ENCODE measurements at places on chromosomes 12 and 14.

GRCh38 chr14:59483363-59483762 lies 845 bp downstream of the L3HYPDH start:
- no peak for DNase-seq

GRCh38 chr12:51793201-51793600 lies 55.3 kb downstream of the FIGNL2 start:
- no peak for DNase-seq

DNA sequence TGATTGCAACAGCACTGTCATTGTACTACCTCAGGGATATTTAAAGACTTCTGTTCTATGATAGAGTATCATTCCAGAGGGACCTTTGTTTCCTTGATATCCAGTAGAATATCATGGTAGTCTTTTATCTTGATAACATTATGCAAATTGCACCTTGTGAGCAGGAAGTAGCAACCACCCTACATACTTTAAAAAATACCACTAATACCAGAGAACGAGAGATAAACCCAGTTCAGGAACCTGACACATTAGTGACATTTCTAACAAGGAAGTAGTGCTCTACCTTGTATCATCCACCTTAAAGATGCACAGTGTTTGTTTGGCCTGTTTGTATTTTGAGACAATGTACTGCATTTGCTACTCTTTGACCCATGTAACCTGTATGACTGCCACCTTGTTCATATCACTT lies 8.8 kb upstream of the MAP4K5 start:
- no peak for DNase-seq

DNA sequence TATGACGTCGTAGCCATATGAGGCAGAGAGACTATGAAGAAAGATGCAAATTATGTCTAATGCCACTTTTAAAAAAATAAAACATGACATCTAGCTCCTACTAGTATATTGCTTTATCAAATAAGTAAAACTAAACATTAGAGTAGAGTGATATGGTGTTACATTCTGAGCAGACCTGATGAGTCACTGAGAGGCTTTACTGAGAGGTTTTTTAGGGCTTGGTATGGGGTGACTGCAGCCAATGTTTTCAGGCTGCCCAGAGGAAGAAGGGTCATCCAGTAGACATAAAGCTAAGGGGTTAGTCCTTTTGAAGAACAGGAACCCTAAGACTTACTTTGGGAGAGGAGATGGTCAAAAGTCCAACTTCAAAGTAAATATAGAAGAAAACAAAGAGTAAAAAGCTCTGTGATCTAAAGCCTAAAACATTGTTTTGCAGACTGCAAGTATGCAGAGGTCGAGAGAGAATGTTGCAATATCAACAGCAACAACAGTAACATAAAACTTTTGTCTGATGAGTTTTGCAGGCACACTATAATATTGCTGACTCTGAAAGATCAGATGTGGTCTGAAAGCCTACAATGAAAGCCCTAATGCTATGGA lies 774.7 kb downstream of the TMTC2 start:
- DNase-seq = no peak

GRCh38 chr12:123132951-123133619 lies 17.8 kb downstream of the PITPNM2 start:
- DNase-seq = no peak

DNA sequence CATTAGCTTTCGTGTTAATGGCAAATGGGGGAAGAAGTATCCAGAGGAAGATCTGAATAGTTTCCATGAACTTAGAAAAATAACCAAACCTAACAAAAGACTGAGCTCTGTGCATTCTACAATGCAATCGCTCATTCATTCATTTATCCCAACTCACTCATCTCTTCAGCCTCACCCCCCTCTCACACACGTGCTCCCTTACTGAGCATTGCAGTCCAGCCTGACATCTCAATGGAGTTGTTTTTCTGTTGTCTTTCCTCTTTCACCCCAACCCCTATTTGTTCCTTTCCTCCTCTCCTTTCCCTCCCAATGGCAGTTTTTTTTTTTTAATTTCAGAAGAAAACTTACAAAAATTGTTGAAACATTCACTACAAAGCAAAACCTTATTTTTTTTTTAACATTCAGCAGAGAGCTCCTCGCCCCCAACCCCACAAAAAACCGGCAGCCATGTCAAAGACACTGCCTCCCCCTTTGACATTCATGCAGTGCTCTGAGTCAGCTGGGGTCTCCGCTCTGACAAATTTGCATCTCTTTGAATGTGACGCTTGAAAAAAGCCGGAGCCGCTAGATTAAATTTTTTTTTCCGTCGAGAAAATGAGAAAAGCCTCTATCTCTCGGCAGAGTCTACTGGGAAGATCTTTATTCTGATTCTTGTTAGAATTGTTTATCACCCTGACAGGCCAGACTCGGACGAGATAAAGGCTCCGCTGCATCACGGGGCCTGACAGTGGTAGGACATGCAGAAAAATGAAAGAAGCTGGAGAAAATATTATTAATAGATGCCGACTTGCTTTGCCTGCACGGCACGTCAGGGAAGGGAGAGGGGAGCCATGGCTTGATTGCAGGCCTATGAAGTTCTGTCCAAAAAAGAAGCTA lies 775.6 kb downstream of the VRK1 start:
- DNase-seq = no peak

DNA sequence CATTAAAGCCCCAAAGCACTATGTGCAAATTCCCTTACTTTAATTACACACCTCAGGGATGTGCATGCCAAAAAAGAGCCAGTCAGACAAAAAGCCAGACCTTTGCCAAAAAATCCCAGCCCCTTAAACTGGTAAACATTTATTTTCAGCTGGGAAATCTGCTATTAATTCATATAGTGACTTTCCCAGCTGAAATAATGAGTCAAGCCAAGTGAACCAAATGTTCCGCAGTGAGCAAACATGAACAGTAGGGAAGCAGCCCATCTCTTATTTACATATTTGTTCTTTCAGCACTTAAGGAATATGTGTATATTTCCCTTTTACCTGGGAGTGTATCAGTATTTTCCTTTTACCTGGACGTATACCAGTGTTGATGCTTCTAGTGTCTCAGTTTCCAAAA lies 44.0 kb upstream of the OTX2 start:
- DNase-seq = no peak

GRCh38 chr14:57293866-57294837 lies 25.4 kb downstream of the AP5M1 start:
- DNase-seq = no peak

- DNase-seq = no peak
These were observed 85.7 kb downstream of the BTG1 start for GRCh38 chr12:92059960-92060359.

- DNase-seq = no peak
These were observed 297.7 kb upstream of the CLEC14A start for GRCh38 chr14:38553586-38553985.

- DNase-seq = no peak
These were observed 232.5 kb downstream of the SLC41A2 start for GRCh38 chr12:104725610-104726009.

DNA sequence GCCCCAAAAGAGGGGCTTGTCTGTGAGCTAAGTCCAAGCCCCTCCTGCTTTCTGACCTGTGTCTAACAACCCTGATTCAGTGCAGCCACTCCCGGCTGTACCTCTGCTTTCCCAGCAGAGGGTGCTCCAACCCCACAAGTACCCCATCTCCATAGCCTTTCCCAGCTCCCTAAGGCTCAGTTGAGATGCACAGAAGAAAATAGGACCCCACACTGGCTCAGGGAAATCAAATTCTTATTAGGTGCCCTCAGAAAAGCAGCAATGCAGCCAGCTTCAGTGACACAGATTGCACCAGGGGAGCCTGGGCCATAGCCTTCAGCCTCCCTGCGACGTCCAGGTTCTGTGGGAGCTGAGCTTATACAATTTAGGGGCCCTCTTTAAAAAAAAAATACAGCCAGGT lies 49.9 kb downstream of the LRRC74A start:
- peak; percentile 19 for DNase-seq

- no peak for DNase-seq
These were observed 227.8 kb downstream of the TMEM117 start for GRCh38 chr12:44063671-44064070.

- DNase-seq = no peak
These were observed 149.4 kb upstream of the PRMT8 start for GRCh38 chr12:3341594-3341993.
